ENCODE measurements at places on chromosomes 3 and 15.

DNA sequence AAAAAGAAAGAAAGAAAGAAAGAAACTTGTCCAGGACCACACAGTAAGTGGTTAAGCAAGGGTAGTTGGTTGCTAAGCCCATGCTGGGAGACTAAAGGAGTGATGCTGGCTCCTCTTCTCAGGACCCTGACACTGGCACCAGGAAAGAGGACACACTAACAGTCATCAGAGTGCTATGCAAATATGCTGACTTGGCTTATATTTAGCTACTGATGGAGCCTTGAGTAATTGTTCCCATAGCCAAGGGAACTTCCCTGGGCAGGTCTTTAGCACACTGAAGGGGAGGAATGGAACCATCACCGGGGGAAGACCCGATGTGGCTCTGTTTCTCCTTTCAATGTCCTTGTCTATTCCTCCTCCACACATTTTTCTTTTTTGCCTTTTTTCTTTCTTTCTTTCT is 6.2 kb downstream of the TMEM40 start:
- DNase-seq, result no peak

- no peak for DNase-seq
These were observed 763 bp downstream of the GOLGB1 start for GRCh38 chr3:121748680-121749275.

- no peak for DNase-seq
These were observed 338.1 kb upstream of the ARHGEF26 start for GRCh38 chr3:153783106-153783505.

DNA sequence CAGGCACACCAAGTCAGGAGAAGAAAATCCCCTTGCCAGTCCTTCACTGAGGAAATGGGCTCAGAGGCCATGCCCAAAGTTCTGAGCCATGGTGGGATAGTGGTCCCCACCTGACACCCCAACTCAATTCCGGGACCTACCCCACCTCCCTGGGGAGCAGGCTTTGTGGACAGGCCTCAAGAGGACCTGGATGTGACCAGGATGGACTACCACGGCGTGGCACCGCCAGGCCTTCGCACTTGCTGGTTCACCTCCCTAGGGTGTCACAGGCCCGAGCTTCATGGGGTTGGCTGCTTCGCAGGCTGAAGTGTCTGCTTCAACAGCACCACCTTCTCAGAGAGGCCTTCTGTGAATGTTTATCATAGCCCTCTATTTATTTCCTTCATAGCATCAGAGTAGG is 31.7 kb downstream of the POC1A start:
- no peak for DNase-seq

DNA sequence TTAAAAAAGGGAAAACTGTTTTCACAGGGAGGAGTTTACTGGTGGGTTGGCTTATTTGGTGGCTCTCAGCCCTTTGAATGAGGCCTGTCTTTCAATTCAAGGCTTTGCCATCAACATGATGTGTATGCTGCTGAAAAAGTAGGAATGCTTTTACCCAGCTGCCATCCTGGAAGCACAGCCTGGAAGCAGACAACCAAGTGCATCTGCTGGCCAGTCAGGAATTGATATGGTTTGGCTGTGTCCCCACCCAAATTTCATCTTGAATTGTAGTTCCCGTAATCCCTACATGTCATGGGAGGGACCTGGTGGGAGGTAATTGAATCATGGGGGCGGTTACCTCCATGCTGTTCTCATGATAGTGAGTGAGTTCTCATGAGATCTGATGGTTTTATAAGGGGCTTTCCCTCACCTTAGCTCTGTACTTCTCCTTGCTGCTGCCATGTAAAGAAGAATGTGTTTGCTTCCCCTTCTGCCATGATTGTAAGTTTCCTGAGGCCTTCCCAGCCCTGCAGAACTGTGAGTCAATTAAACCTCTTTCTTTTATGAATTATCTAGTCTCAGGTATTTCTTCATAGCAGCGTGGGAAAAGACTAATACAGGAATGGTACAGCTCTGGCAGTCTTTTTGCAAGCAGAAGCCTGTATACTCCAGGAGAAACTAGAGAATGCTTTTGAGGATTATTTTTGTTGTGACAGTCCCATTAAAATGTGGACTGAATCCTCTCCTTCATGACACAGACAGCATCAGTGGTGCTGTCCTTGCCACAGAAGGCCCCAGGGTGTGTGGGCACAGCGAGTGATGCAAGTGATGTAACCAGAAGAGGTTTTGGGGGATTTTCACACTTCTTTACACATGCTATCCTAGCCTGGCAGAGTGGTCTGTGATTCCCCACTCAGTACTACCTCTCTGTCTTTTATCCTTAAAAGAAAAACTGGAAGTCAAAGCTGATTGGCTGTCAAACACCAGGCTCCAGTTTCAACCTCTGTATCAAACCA is 20.0 kb downstream of the PLCL2 start:
- no peak for DNase-seq
